Hematopoietic multipotent progenitor cell treated with erythropoietin and hydrocortisone succinate and interleukin-3 and kit ligand, for 8 days (in vitro differentiated cells): ENCODE measurements at places on chromosomes 3 and 15.

DNA sequence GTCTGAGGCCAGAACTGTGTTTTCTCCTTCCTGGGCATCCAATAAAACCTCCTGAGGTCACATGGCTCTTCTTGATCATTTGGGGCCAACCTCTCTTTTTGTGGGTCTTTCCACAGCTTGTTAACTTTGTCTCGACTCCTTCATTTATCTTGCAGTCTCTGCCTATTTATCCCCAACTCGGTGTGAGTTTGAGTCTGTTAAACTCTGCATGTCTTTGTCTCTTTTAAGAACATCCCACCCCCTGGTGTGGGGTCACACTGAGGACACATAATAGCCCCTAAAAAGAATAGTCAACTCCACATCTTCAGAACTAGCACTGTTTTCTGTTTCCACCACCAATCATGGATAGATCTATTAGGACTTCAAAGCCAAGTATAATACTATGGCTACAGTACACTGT, 187.2 kb downstream of the TLE3 start:
- DNase-seq: no peak

- no peak for DNase-seq
Observed at GRCh38 chr3:103657756-103658155, 1222.9 kb downstream of the ZPLD1 start.

DNA sequence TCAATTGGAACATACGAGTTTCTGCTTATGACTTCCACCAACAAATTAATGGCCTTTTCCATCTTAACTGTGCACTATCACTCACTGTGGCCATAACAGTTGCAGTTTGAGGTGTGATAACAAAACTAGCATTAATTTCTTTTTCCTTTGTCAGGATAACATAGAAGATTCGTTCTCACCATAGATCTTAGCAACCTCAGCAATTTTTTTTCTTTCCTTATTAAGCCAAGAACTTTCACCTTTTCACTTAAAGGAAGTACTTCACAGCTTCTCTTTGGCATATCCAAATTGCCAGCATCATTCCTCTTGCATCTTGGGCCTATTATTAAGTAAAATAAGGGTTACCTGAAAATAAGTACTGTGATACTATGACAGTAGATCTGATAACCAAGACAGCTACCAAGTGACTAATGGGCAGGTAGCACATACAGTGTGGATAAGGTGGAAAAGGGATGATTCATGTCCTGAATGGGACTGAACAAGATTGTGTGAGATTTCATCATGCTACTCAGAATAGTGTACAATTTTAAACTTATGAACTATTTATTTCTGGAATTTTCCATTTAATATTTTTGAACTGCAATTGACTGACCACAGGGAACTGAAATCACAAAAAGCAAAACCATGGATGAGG, 46.6 kb downstream of the CEP70 start:
- no peak for DNase-seq

- DNase-seq: no peak
Observed at GRCh38 chr3:188108703-188109412, 45.1 kb upstream of the LPP start.

DNA sequence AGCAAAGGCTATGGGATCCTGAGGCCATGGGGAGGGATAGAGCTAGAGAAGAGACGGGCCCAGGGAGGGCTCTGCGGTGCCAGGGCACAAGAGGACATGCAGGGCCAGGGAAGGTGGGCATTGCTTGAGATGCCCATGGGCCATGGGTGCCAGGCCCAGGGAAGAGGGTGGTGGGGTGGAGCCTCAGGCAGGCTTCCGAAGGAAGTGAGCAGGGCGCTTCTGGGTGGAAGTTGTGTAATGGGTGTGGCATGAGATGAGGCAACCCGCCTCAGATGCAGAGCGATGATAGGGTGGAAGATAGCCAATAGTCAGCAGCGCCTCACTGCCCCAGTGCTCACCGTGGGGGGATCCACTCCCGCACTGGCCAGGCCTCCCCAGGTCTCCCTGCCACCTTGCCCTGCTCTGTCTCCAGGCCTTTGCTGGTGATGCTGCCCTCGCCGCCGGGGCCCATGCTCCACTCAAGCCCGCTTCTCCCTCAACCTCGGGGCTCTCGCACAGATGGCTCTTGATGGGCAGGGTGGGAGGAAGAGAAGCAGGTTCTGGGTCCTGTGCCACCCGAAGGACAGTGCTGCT, 51.4 kb downstream of the DNAJB8 start:
- DNase-seq: peak; percentile 80

DNA sequence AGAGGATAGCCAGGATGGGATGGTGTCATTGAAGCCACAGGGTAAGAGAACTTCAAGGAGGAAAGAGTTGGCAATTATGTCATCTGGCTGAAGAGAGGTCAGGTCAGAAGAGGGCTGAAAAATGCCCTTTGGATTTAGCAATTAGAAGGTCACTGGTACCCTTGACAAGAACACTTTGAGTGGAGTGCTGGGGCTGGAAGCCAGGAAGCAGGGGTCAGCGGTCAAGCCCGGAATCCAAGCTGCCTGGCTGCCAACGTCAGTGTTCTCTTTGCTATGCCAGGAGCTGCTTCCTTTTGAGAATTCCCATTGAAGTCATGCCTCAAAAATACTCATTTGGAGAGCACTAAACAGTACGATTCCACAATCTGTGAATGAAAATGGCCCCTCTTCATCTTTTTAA, 386.5 kb downstream of the SHQ1 start:
- no peak for DNase-seq

GRCh38 chr15:50487287-50487686, 59.2 kb downstream of the USP50 start:
- no peak for DNase-seq

GRCh38 chr3:56860939-56861338, 59.2 kb upstream of the ARHGEF3 start:
- DNase-seq: no peak
